ENCODE measurements at places on chromosomes 13 and 19. TPM values are rescaled to one million over a fixed set of nuclear protein-coding genes. Genes with fewer than 3 reads are reported as not detected.

DNA sequence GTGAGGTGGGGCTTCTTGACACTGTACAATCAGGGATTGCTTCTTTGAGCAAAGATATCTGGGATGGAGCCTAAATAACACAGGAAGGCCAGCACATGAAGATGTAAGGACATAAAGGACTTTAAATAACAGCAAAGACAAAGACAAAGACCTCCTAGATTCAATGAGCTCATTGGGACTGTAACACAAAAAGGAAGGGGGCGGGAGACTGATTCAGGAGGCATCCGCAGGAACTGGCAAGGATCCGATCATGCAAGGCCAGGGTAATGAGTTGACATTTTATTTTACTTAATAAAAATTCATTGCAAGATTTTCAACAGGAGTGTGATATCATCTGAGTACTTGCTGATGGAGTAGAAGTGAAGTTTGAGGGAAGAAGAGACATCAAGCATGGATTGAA, 121.5 kb downstream of the LHFPL6 start:
- no peak for DNase-seq

- no peak for DNase-seq
Observed at GRCh38 chr13:24244802-24245201, 64.6 kb upstream of the C1QTNF9 start.

DNA sequence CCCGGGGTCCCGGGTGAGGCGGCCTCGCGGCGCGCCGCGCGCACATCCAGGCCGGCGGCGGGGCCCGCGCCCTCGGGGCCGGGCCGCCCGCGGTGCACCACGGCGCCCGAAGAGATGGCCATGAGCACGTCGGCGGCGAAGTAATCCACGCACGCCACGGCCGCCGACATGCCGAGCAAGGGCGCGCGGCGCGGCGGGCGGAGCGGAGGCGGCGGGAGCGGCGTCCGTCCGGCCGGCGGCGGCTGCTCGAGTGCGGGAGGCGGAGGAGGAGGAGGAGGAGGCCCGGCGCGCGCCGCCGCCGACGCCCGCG, at the start of gene KLF16:
Gene KLF16, minus strand, starts transcription at position 252 of the 310 bp plus-strand sequence. Its CDS starts 82 bp downstream, at position 170.
- no peak for DNase-seq

DNA sequence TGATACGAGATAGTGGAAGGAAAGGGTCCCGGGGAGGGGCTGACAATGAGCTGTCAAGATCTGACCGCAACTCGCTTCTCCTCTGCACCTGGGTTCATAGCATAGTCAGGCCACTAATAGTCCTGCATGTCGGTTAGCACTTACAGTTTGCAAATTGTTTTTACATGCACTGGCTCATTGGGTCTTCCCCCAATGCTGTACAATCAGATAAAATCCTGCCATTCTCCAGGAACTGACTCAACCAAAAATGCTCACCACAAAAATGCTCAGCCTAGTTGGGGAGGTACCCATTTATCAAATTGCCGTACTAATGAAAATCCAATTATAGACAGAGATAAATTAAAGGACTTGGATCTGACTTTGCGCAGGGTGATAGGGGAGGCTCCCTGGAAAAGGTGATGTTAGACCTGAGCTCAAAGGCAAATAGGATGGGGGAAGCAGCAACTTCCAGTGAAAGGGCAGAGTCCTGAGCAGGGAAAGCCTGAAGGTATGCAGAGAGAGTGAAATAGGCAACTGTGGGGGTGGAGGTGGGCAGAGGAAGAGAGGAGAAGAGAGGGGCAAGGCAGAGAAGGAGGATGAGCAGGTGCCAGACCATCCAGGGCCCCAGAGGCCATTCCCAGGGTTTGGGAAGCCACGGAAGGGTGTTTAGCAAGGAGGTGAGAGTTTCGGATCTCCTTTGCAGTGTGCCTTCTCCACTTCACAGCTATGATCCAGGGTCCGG, 326.1 kb upstream of the TSHZ3 start:
- no peak for DNase-seq

Gene CCDC169
- not detected for total RNA-seq

Data from Karpas-422 (cell line).